ENCODE measurements at places on chromosomes 11 and 22. TPM values are rescaled to one million over a fixed set of nuclear protein-coding genes. Genes with fewer than 3 reads are reported as not detected.

The INPPL1 gene
- 226 TPM for total RNA-seq

The BID gene
- 40.2 TPM for total RNA-seq

The THAP12 gene
- 14.0 TPM for total RNA-seq

The ATM gene
- total RNA-seq: 124 TPM

The DDT gene
- 196 TPM for total RNA-seq

The INS gene
- not detected for total RNA-seq

The MUC5B gene
- 5.8 TPM for total RNA-seq

The CNIH2 gene
- total RNA-seq: not detected

The VWCE gene
- total RNA-seq: not detected

The VWA5A gene
- 15.4 TPM for total RNA-seq

The OR4D5 gene
- 4.4 TPM for total RNA-seq

The OR8B8 gene
- not detected for total RNA-seq

The PKDREJ gene
- total RNA-seq: not detected

The TEX12 gene
- total RNA-seq: not detected

The TSSK2 gene
- not detected for total RNA-seq

All from stomach (tissue), 19 donors.